ENCODE measurements at places on chromosomes 11 and 22.

- no peak for DNase-seq
Observed at GRCh38 chr11:24575392-24575791, 78.5 kb downstream of the LUZP2 start.

GRCh38 chr11:67371911-67372320, 1.5 kb downstream of the CLCF1 start:
- no peak for DNase-seq

GRCh38 chr22:20380486-20380885, 13.5 kb upstream of the ZNF74 start:
- DNase-seq, result no peak

- no peak for DNase-seq
Observed at GRCh38 chr11:134987223-134987768, 575.3 kb upstream of the B3GAT1 start.

DNA sequence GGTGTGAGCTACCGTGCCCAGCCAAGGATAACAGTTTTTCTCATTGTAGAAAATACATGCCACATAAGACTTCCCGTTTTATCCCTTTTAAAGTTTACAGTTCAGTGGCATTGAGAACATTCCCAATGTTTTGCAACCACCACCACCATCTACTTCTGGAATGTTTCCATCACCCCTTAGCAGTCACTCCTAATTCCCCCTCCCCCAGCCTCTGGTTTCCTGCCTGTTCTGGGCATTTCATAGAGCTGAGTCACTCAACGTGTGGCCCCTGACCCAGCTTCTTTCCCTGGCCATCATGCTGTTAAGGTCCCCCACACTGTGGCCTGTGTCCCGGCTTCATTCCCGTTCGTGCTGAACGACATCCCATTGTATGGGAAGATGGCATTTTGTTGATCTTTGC, 30.7 kb downstream of the FGF4 start:
- no peak for DNase-seq
